Retina (tissue), 1 donor: ENCODE measurements at places on chromosomes 12 and 14.

- no peak for DNase-seq
Measured at GRCh38 chr12:13251521-13251920, 55.0 kb downstream of the EMP1 start.

DNA sequence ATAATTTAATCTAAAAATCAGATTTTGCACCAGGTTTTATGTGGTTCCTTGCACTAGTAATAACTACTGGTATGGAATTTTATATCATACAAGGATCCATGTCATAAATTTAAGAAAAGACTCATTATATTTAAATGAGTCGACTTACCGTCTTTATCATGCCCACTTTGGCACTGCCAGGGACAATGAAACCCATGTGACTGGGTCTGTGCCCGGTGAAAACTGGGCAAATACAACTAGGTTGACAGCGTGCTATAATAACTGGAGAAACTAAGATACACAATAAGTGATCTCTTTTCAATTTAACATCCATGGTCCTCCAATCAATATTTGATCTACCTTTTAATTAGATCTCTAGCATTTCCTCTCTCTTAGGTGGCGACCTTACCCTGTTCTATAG is 64.5 kb downstream of the ACADS start:
- DNase-seq, result no peak

DNA sequence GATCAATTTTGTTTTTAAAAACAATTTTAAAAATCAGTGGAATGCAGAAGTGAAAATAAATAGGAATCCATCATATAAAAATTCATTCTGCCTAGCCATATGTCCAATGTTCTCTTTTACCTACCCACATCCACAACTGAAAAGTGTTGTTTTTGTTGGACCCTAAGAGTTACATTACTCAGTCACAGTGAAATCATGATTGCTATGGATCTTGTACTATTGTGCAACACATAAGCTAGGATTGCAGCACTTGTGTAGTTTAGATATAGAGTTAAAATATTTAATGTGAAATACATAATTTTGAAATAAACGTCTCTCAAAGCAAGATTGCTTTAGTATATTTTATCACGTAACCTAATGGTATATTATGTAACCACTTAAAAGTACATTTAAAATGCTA is 213.3 kb upstream of the CLEC14A start:
- no peak for DNase-seq

DNA sequence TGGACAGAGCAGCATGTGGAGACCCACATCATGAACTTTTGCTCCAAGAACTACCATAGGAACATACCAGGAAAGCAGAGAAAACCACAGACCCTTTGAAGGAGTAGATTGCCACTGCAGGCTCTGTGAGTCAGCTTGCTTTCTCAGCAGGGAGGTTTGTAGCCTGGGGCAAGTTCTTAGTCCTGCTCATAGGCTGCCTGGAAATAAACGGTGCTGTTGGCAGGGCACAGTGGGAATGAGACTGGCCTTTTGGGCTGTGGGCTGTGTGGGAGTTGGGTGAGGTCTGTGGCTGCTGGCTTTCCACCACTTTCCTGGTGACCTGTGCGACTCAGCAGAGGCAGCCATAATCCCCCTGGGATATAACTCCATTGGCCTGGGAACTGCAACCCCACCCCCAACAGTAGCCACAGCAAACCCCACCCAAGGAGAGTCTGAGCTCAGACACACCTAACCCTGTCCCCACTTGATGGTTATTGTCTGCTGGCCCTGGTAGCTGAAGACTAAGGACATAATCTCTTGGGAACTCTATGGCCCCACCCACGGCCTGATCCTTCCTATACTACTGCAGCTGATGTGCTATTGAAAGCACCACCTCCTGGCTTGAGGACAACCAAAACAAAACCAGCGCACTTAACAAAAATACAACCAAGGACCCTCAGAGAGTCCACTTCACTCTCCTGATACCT is 192.1 kb upstream of the GARIN6 start:
- DNase-seq, result no peak

GRCh38 chr14:80477388-80478160 is 266.3 kb upstream of the DIO2 start:
- no peak for DNase-seq

- DNase-seq, result no peak
Measured at GRCh38 chr12:109605016-109605415, 31.4 kb downstream of the MVK start.

DNA sequence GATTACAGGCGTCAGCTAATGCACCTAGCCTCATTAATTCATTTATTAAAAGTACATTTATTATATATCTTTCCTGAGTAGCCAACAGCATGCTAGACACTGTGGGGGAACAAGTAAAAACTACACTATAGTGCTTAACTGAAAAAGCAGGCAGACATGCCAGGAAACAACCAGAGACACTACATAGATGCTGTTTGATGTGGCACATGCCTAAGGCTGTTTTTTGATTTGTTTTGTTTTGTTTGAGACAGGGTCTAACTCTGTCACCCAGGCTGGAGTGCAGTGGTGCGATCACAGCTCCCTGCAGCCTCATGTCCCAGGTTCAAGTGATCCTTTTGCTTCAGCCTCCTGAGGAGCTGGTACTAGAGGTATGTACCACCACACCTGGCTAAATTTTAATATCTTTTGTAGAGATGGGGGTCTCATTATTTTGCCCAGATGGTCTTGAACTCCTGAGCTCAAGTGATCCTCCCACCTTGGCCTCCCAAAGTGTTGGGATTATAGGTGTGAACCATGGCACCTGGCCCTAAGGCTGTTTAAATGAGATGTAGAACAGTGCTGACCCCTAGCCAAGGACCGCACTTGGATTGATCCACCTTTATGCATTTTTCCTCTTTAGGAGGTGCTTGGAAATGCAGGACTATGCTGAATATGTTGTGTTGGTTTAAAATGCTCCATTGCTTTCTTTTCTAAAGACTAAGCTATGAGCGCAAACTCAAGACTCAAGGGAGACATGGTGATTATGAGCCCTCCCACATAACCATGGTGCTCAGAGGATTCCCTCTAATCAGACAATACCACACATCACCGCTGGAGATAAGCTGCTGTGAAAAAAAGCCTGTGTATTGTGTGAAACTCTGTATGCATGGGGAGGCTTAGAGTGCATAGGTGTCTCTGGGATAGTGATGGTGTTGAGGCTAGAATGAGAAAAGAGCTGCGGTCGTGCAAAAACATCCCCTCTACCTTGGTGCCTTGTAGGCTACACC is 10.5 kb upstream of the C14orf93 start:
- no peak for DNase-seq
